Mesothelial cell of epicardium (in vitro differentiated cells): ENCODE measurements at places on chromosomes 6 and 20. TPM values are rescaled to one million over a fixed set of nuclear protein-coding genes. Genes with fewer than 3 reads are reported as not detected.

- DNase-seq = no peak
These were observed 87.7 kb downstream of the PLCG1 start for GRCh38 chr20:41225091-41225490.

DNA sequence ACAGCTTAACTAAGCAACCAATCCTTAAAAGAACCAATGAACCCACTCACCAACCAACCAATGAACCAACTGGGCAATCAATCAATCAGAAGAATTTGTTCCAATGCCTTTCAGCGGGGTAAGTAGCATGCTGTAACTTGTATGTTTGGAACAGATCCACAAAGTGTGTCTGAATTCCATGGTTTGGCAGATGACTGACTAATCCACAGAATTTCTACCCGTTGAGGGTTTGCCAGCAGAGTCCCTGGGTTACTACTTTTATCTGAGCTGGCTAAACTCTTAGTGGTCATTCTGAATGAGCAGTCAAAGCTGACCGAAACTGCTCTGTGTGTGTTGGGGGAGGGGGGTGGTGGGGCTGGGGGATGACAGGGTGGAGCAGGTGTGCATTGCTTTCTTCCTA is 125.0 kb upstream of the JAG1 start:
- no peak for DNase-seq

DNA sequence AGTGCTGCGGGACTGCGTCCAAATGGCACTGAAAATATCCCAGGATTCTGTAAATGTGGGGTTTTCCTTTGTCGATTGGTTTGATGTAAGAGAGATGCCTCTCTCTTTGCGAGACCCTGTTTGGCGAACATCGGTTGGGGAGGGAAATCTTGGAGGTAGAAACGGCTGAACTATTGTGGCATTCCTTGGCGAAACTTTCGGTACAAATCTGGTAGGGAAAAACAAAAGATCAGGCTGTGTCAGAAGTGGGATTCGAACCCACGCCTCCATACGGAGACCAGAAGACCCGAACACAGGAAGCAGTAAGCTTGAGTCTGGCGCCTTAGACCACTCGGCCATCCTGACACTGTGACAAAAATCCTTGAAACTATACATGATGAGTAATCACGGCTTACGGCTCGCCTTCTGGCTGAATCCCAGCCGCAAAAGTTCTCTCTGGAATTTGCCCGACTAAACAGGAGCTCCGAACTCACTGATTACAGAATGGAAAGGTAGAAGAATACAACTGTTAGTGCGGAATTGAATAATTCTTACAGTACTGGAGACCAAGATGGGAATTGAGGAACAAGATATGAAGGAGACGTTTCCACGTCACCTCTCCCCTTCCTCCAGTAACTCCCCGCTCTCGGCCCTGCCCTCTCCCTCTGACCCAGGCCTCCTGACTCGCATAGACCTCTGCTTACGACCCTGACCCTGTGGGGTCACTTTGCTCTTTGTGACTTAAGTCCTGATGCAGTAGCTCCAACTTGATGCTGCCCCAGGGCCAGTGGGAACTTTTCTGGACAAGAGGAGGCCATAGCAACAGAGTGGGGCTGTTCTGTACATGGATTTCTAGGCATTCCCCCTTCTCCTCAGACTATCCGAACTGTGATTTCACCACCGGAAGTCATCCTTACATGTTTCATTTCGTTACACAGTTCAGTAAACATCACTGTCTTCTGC is 132.8 kb upstream of the ZNF184 start:
- peak; percentile 30 for DNase-seq

GRCh38 chr20:42857446-42857845 is 332.3 kb downstream of the PTPRT start:
- DNase-seq = no peak

- DNase-seq = no peak
These were observed 30.9 kb downstream of the BAK1 start for GRCh38 chr6:33549196-33549595.

DNA sequence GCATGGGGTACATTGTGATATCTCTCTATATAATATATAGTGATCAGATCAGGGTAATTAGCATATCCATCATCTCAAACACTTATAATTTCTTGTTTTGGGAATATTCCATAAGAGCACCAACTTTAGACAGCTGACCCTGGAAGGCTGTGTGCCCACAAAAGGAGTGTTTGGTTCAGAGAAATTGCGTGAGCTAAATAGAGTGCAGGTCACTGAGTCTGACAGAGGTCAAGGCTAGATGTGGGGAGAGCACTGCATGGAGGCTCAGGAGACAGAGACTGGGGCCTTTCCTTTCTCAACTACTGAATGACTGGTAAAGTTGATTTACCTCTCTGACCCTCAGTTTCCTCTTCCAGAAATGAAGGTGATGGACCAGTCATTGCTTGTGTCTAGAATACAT is 114.9 kb upstream of the ADGRF1 start:
- no peak for DNase-seq

DNA sequence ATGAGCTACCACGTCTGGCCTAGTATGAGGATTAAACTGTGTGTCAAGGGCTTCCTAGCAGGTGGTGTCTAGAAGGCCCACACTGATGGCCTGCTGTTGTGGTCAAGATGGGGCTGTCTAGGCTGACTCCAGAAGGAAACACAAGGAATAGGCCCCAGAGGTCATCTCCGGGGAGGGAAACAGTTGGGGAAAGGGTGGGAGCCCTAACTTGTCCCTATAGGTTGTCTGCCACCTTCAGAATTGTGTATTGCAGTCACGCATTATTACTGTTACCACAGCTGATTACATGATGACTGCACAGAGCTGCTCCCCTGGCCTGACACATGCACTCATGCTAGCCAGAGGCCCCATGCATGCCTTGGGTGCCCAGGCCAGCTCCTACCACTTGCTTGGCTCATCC is 27.3 kb downstream of the C20orf203 start:
- DNase-seq = no peak

DNA sequence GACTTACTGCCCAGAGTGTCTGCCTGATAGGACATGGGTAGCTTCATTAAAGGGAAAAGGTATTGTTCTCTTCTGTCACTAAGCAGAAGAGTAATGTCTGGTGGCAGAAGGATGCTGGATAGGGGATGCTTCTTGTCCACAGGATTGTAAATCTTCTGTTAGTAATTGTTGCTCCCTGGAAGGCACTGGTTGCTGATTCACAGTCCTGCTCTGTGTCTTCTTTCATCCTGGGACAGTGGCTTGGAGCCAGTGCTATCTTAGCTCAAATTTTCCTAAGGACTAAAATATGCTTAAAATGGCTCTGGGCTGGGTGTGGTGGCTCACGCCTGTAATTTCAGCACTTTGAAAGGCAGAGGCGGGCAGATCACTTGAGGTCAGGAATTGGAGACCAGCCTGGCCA is 48.0 kb downstream of the SYTL3 start:
- no peak for DNase-seq

Gene RAB44
- total RNA-seq = 0.07 to 0.16 TPM in 2 of 3 replicates, not detected in the other

Gene RAB32
- 21.3 to 24.2 TPM (median 21.8 TPM) in 3 replicates for total RNA-seq

Gene SOBP
- total RNA-seq = 7.6 to 8.8 TPM (median 7.6 TPM) in 3 replicates

Gene DDAH2
- total RNA-seq = 142 to 144 TPM (median 143 TPM) in 3 replicates

Gene RBM24
- 0.43 to 0.86 TPM (median 0.45 TPM) in 3 replicates for total RNA-seq

Gene C6orf163
- total RNA-seq = 9.0 to 11.5 TPM (median 10.0 TPM) in 3 replicates
